Activated T-helper 1 cell treated with anti-CD3 and anti-CD28 coated beads, Interleukin-2, amount 50 U/mL, for 16 hours (primary cell): ENCODE measurements at places on chromosomes 6 and 20.

DNA sequence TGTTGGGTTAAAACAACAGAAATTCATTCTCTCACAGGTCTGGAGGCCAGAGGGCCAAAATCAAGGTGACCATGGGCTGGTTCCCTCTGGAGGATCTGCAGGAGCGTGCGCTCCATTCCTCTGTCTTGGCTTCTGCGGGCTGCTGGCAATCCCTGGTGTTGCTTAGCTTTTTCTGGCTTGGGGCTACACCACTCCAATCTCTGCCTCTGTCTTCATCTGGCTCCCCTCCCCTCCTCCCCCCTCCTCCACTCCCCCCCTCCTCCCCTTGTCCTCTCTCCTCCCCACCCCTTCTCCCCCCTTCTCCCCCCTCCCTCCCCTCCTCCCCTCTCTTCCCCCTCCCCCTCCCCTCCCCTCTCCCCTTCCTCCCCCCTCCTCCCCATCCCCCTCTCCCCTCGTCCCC lies 321.3 kb upstream of the ARID1B start:
- DNase-seq = no peak

GRCh38 chr6:81366972-81367371 lies 385.5 kb downstream of the TENT5A start:
- DNase-seq = no peak

DNA sequence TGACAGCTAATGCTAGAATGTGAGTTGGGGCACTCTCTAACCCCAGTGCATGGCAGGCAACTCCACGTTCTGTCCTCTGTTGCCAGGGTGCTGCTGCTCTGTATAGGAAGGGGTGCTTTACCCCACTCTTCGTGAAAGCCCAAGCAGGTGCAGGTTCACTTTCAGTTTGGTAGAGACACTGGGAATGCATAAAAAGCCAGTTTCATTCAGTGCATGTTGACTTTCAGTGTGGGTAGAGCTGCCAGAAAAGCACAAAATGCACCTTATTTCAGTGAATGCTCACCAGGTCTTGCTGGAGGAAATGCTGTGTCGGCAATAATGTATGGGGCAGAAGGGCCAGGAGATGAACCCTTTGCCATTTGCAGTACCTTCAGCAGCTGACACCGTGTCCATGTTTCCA lies 62.1 kb upstream of the ADGRB3 start:
- DNase-seq = no peak

DNA sequence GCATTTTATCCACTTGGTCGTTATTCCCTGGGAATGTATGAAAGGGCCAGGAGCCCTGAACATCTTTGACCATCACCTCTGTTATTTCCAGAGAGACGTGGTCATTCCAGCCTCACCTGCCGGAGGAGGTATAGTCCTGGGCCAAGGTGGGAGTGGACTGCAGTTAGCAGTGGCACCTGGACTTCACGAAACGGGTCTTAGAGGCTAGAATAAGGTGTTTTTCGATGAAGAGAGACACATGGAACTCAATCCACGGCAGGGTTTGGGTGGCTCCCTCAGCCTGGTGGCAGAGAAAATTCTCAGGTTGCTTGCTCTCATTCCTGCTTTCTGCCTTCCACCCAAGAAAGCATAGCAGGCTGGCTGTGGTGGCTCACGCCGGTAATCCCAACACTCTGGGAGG lies 48.0 kb downstream of the BMP6 start:
- DNase-seq = no peak
